ENCODE measurements at places on chromosomes 1 and 21.

DNA sequence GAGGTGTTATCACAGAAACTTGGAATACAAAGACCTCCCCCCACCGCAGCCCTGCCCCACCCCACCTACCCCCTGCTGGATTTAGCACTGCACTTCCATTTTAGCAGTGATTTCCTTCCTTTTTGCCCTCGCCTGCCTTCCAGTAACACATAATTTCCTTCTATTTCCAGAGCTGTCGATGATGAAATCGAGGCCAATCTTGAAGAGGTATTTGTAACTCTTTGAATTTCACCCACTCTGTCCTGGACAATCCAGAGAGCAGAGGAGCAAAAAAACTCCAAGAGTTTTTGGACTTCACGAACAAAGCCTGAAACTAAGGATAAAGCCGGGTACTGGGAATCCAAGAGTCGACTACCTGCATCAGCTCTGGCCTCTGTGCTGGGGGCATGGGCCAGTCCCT lies 49.1 kb downstream of the CAPN2 start:
- no peak for DNase-seq

DNA sequence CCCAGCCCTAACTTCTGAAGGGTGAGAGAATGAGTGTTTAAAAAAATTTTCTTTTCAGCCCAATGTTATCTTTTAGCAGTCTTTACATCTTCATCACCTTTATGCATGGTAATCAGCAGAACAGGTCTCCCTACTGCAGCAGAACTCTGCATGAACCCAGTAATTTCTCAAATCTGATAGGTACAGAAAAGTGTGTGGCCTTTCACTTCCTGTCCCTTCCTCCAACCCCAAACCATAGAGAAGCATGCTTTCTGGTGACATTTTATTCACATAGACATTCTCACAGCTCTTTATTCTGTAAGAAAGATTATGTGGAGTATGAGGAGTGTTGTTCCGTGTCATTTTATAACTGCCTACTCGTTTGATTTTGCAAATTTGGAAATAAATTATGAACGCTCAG lies 68.6 kb downstream of the RPAP2 start:
- DNase-seq, result no peak

- no peak for DNase-seq
Observed at GRCh38 chr1:90414201-90414600, 302.9 kb downstream of the BARHL2 start.

DNA sequence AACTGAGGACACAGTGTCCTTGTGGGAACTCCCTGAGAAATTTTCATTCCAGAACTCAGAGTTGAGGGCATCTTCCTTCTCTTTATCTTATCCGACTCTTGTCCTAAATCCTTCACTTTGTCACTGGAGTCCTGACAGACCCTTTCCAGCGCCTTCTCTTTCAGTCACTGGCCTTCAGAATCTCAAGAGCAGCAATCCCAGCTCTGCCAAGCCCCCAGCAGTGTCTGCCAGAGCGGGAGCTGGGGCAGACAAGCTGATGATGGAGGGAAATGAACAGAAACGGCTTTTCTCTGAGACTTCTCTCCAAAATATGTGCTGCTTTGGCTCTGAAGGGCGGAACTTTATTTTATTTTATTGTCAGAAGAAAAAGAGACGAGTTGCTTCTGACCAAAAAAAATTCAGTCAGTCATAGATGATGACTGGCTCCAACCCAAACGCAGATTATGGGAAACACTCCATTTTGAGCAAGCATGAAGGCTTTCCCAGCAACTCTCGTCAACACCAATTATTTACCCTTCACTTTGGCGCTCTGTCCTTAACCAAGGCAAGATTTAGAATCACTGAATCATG lies 32.2 kb downstream of the MIS18A start:
- no peak for DNase-seq

GRCh38 chr1:186819126-186819525 lies 9.6 kb upstream of the PLA2G4A start:
- no peak for DNase-seq

DNA sequence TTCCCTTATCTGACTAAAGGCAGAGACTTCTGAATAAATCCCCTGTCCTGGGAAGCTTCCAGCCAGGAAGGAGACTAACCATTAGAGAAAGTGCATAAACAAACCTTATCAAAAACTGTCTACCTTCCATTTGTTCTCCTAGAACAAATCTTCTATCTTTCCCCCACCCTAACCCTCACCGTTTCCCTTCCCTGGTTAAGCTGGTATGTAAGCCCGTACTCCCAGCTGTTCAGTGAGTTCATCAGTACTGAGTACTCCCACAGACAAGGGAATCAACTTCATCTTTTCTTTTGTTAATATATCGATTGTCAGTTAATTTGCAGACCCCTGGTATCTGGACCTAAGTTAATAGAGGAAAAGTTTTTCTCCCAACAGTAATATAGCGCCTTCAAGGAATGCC lies 20.1 kb upstream of the COG2 start:
- no peak for DNase-seq

DNA sequence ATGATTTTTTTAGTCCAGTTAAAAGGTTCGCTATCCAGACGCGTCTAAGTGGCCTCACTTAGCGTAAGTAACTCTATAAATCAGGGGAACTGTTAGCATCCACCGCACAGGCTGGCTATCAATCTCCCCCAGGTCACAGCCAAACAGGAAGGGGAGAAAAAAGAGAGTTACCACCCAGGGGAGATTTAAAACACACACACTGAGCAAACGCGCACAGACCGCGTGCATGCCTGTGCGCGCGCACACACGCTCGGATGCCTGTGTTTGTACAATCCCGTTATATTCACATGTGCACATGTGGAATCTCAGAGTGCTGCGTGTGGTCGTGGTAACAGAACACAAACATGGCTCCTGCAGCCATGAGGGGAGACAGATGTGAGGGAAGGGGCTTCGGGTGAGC lies 125.4 kb downstream of the CASZ1 start:
- DNase-seq, result no peak

DNA sequence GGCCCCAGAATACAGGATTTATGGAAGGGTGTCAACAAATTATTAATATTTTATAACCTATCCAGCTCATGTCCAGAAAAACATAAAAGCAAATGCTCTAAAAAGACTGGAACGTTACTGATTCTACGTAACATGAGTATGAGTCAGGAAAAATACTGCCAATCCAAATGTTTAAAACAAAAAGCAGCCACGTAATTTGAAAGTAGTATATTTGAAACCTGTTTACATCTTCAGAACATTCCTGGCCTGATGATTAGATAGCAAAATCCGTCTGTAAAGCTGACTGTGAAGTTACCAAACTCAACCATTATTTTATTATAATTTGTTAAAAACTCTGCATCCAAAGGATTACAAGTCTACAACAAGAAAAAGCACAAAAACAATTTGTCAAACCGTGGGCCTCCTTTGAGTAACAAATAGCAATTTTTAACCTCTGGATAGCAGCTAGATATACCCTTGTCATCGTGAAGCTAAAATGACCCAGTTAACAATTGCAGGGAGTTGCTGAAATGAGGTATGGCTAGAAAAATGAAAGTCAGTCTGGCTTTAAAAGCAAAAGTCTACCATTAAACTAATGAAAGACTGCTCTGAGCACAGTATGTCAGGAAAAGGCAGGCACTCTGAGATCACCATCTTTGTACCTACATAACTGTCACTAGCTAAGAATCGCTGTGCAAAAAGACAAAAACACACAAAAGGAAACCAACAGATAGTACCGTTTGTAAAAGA lies 1.2 kb downstream of the UBR4 start:
- no peak for DNase-seq

DNA sequence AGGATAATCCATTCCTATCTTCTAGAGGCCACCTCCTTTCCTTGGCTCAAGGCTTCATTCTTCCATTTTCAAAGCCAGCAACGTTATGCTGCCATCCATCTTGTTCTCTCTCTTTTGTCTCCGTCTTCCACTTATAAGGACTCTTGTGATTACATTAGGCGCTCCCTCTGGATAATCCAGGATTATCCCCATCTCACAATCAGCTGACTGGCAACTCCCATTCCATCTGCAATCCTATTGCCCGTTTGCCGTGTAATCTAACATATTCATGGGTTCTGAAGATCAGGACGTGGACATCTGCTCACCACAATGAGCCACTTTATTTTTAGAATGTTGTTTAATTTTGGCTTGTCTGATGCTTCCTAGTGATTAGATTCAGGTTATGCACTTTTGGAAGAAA lies 89.3 kb downstream of the EBNA1BP2 start:
- DNase-seq, result no peak

DNA sequence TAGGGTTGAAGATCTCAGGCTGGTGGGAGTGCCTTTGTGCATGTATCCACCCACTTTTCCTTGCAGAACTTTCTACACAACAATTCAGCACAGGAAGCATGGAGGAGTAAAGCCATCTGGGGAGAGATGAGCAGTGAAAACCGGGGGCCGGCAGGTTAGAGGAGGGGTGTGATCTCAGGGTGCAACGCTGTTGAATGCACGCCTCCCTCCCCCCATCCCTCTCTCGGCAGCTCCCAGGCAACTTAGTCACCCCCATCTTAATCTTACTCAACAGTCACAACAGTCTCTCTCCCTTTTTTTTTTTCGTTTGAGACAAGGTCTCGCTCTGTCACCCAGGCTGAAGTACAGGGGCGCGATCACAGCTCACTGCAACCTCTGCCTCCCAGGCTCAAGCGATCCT lies 16.6 kb upstream of the ABCG1 start:
- DNase-seq, result no peak

GRCh38 chr1:7621334-7622219 lies 149.5 kb upstream of the VAMP3 start:
- peak; percentile 20 for DNase-seq

GRCh38 chr1:205325334-205325884 lies 3.9 kb upstream of the NUAK2 start:
- DNase-seq, result no peak

GRCh38 chr21:45871616-45872236 lies 109.8 kb upstream of the COL6A1 start:
- peak; percentile 31 for DNase-seq

GRCh38 chr1:9400425-9401079 lies 107.9 kb downstream of the SPSB1 start:
- no peak for DNase-seq

DNA sequence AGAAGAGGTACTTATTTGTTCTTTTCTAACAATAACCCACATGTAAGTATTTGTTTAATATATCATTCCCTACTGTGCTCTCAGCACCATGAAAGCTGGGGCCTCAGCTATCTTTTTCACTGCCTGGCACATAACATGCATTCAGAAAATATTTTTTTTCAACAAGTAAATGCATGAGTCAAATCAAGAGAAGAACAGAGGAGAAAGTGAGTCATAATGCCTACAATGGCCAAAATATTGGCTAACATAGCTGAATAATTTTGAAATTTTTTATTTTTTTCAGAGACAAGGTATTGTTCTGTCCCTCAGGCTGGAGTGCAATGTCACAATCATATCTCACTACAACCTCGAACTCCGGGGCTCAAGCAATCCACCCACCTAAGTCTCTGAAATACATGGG lies 252.2 kb upstream of the ADAMTS5 start:
- DNase-seq, result no peak

DNA sequence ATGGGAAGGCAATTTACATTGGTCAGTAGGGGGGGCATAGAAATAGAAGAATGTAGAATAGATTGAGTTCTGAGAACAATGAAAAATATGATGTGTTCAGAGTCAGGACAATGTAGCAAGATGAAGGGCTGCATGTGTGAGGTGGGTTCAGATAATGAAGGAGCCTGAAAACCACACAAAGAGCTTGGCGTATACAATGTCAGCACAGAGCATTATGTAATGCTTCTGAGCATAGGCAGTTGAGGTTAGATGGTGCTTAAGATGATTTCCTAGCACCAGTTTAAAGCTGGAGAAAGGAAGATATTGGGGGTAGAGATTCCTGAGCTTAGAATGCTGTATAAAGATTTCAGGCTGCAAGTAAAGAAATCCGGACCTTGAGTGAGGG lies 202.0 kb upstream of the SNX7 start:
- DNase-seq, result no peak

DNA sequence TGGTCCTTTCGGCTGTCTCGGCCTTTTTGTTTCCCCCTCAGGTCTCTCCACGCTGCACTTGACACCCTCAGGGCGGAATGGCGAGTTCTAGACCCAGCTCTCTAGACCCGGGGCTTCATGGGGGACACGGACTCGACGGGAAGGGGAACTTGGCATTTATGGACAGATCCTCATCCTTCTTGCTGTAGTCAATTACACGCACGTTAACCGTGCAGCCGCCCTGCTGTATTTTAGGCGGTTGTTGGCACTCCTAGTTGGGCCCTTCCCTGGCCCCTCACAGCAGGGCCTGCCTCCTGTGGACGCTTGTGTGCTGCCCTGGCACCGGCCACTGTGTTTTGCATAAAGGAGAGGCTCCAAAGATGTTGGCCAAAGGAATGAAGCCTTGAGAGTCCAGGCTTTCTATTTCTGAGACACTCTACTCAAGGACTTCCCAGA lies 558 bp upstream of the BTG3 start:
- peak; percentile 87 for DNase-seq

GRCh38 chr1:36248250-36248894 lies 24.1 kb downstream of the THRAP3 start:
- peak; percentile 56 for DNase-seq

GRCh38 chr1:48654606-48655210 lies 122.0 kb downstream of the BEND5 start:
- DNase-seq, result no peak

GRCh38 chr1:44694863-44695478 lies 20.5 kb downstream of the ARMH1 start:
- DNase-seq, result no peak

DNA sequence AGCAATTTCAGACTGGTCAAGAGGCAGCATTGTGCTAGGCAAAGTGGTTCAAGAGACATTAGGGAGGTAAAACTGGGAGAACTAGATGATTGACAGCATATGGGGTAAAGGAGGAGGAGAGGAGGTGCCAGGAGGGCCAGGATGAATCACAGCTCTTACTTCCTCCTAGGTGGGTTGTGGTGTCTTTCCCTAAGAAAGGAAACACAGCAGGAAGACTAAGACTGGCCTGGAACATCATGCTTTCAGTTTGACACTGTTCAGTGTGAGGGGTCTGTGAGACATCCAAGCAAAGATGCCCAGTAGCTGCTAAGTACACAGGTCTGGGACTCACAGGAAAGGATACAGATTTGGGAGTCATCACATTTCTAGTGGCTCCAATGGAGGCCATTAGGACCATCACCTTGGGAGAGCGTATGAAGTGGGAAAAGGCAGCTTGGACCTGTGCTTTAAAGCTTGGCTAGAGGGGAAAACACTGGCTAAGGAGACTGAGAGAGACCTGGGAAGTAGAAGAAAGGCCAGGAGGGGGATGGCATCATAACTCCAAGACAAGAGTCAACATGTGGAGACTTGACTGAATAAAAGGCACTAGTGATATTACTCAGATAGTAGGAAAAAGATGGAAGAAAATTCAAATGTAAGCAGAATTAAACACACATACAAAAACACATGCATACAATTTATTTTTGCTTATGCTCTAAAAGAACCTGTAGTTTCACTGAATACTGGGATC lies 17.3 kb downstream of the CD58 start:
- no peak for DNase-seq

GRCh38 chr1:175157200-175157599 lies 35.4 kb downstream of the KIAA0040 start:
- no peak for DNase-seq
